ENCODE measurements at places on chromosomes 3 and 15.

GRCh38 chr3:194130807-194131589 lies 5.0 kb upstream of the HES1 start:
- no peak for DNase-seq

GRCh38 chr15:101359365-101359947 lies 64.4 kb upstream of the SNRPA1 start:
- DNase-seq, result no peak

DNA sequence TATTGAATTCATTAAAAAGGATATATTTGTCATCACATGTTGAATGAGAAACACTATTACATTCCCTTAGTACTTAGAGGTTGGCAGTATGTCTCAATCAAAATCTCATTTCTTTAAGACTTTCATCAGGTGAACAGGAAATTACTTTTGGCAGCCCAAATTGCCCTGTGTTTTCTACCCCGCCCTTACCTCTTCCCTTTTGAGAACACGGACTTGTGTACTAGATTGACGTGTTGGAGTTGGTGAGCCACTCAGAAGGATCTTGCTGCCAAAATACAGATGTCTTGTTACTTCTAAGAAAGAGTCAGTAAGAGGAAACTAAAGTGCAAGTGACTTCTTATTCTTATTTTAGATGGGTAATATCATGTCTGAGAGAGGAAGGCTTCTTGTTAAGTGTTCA lies 386.9 kb downstream of the FEZF2 start:
- DNase-seq, result no peak

DNA sequence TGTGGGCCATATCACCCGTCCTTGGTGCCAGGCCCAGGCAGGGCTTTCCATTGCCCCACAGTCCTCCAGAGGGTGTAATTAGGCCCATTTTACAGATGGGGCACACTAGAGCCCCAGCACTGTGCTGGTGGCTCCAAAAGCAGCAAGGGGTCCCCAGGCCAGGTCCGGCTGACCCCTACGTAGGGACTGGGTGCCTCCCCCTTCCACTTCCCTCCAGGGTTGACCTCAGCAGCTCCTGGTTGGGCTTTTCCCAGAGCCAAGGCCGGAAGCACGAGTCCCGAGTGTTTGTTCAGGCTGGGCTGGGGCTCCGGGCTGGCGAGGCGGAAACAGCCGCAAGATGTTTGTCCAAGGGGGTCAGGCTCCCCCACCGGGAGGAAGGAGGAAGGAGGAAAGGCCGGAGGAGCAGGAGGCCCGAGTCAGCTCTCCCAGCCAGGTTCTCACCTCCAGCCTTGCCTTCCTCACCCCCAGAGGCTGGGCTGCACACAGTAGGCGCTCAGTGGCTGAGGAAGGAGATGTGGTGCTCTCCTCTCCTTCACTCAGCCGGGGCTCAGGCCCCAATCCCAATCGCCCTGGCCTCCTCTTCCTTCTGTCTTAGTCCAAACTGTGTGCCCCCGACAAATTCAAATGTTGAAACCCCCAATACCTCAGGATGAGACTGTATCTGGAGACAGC lies 17.1 kb upstream of the PLXND1 start:
- DNase-seq, result no peak

DNA sequence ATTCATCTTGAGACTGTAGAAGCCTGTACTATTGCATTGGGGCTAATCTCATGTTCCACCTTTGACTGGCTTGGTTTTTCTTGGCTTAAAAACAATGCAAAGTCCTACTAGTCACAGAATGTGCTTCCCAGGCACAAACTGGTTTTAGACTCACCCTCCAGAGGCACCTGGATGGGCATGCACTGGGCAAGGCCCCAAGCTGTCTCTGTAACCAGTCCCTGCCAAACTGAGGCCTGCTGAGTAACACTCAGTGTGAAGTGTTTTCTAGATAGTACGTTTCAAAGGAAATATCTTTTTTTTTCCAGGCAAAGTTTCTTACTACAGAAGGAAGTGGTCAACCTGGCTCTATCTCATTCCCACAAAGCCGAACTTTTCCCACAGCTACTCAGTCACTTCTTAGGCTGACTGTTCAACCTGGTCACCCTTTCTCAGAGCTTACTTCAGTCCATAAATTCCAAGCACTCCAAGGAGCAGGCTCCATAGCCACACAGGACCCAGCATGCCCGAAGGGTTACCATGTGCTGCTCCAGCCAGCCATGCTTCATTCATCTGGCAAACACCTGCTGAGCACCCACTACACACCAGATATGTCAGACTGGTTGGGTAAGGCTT lies 57.4 kb downstream of the NPTN start:
- no peak for DNase-seq

DNA sequence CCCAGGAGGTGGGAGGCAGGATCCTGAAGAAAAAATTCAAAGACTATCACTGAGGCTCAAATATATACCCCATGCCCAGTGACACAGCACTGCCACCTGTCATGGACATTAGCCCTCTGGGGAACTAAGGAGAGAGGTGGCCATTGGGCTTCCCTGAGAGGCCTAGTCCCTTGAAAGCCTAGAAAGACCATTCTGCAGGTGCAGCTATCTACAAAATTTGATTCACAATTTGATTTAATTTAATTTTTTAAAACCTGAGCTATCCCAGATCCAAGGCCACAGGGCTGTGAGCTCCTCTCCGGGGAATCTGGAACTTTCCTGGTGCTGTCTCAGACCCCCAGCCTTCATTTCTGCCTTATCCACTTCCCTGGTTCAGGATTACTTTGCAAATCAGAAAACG lies 16.9 kb upstream of the KLHL24 start:
- no peak for DNase-seq

DNA sequence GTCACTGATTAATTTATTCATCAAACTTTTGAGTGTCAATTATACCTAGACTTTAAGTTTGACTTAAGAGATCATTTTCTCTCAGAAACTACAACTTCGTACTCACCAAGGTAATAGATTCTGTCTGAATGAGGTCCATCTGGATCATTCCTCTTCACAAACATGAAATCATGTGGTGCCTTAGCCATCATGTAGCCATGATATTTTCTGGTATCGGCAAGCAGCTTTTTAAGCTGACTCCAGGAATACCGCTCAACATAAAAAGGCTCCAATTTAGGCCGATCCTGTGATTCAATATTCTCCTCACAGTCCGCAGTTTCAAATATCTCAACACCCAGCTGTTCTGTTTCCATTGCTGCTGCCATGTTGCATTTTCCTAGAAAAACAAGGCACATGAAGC lies 5.3 kb downstream of the DPP8 start:
- DNase-seq, result no peak

GRCh38 chr15:57343498-57343897 lies 32.8 kb upstream of the CGNL1 start:
- DNase-seq, result no peak

GRCh38 chr3:44612678-44613077 lies 12.2 kb upstream of the ZNF197 start:
- DNase-seq, result no peak

- no peak for DNase-seq
Observed at GRCh38 chr3:147297761-147298350, 108.5 kb downstream of the ZIC4 start.

DNA sequence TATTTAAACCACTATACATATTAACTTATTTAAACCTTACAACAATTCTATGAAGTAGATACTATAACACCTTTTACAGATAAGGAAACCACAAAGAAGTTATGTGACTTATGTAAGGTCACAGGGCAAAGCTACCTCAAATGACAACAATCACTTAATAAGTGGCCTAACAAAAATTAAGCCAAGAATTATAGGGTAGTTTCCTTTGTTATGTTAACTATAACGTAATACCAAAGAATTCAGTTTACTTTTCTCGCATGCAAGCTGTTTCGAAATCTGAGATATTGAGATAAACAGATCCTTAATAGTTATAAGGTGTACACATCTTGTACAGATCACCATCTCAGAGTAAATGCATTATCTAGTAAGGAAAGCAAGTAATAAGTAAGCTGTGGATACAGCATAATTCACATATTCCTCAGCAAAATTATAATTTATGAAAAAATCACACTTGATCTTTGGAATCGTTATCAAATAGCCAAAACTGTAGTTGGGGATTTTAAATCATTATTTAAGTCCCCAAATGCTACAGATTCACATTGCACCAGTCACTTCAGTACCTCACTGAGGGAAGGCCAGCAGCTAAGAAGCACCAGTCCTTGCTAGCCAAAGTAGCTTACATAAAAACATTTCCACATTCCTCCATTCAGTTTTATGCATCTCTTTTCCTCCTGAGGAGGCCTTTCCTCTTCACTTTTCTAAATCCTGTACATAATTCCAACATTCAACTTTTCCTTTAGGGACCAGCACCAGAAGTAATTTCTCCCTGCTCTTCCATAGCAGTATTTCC lies 226.8 kb downstream of the TBC1D5 start:
- DNase-seq, result no peak

DNA sequence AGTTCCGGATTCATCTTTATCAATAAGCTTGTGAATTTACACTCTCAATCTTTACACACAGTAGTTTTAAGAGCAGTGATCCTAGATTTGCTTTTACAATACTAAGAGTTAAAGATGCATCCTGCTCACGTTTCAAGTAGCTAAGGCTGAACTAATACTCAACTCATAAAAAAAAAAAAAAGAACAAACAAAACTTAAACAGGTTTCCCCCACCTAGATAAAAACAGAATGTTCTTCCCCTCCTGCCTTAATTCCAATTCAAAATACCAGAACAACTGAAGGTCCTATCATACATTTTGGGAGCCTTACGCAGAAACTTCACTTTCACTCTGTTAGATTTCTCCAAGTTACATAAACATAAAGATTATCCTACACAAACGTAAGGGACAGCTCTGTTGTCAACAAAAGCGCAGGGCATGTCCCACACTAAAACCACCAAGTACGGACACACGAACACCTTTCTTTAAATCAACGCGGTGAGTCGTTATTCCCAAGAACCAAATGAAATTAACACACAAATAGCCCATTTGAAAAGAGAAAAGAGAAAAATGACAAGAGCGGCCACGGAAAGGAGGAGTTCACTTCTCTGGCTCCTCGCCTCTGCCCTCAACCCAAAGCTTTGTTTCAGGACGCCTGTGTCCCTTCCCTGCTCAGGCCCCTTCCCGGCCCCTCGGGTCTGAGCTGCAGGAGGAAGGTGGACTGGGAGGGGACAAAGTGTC lies 941 bp downstream of the CBLB start:
- DNase-seq, result no peak

- no peak for DNase-seq
Observed at GRCh38 chr15:56628893-56629532, 104.3 kb downstream of the ZNF280D start.

DNA sequence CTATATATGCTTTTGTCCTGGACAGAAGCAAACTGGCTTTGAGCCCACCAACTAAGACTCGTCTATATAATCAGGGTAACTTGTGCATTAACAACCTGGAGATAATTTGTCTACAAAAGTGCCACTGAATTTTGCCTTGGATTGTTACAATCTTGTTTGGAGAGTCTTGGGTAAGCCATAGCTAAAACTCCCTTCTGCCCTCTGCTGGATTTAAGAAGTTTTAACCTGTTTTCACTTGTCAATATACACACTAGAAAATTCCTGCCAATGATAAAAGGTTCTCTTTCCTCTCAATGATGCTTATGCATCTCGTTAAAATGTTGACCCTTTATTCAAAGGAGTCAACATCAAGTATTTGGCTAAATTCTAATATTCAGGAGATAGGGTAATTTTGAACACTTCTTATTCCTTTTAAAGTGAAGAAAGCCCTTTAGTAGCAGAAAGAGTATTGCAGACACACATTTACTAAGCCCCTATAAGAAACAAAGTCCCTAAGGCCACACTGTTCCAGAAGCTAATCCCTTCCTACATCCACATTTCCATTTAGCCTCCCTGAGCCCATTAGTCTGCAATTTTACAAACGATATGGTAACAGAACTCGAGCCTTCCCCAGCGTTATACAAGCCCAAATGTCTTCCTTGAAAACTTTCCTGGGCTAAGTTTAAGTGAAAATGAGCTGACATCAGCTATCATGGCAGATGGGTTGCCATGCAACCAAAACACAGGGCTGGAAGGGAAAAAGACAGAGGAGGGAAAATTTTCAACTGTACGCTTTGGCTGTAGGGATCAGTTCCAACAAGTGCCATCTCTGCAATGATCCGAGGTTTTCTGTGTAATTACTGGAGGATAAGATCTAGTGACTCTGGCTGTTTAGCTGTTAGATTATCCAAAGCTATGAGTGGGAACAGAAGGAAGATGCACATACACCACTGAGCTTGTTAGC lies 75.9 kb upstream of the FGF12 start:
- DNase-seq, result no peak

DNA sequence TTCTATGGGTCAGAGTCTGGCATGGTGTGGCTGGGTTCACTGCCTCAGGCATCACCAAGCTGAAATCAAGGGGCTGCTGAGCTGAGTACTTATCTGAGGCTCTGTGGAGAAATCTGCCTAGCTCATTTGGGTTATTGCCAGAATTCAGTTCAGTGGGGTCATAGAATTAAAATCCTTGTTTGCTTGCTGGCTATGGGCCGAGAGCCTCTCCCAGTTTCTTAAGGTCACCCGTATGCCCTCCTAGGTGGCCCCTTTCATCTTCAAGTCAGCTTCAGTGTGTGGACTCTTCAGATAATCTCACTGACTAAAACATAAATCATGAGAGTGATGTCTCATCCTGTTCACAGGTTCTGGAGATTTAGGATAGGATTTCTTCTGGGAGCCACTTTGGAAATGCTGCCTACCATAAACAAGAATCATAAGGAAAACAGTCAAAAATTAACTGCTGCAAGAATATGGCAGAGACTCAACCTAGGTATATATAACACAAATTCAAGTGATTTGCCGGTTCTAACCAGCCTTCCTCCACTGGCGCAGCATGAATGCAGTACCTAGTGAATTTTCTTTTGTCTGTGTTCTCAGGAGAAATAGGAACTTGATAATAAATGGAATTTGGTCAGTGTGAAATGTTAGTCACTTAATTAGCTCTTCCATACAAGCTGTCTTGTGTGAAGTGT lies 5.3 kb downstream of the CP start:
- no peak for DNase-seq

- DNase-seq, result no peak
Observed at GRCh38 chr3:192082730-192083660, 622.0 kb downstream of the PYDC2 start.

DNA sequence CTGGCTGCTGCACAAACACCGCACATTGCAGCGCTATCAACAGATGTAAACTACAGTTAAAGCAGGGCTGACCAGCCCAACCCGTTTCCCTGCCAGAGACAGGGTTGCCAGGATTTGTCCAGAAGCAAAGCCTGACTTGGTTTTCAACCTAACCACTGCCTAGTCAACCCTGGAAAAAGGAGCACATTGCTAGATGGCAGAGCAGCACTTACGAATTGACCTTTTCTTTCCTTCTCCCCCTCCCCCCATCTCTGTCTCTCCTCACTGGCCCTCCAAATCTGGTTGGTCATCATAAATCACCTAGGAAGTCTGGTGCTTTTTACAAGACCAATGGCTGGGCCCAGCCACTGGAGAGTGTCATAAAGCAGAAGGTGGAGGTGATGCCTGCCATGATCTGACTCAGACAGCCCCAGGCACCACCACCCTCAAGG lies 51.3 kb downstream of the ABCC5 start:
- DNase-seq, result no peak

Measured in stimulated activated CD4-positive, alpha-beta T cell treated with anti-CD3 and anti-CD28 coated beads, Interleukin-12 subunit alpha, Interleukin-12 subunit beta, amount 100 ng/mL, for 24 hours (primary cell).